ENCODE measurements at places on chromosomes 12 and 14.

- no peak for DNase-seq
Measured at GRCh38 chr14:67580336-67581171, 19.5 kb downstream of the PIGH start.

DNA sequence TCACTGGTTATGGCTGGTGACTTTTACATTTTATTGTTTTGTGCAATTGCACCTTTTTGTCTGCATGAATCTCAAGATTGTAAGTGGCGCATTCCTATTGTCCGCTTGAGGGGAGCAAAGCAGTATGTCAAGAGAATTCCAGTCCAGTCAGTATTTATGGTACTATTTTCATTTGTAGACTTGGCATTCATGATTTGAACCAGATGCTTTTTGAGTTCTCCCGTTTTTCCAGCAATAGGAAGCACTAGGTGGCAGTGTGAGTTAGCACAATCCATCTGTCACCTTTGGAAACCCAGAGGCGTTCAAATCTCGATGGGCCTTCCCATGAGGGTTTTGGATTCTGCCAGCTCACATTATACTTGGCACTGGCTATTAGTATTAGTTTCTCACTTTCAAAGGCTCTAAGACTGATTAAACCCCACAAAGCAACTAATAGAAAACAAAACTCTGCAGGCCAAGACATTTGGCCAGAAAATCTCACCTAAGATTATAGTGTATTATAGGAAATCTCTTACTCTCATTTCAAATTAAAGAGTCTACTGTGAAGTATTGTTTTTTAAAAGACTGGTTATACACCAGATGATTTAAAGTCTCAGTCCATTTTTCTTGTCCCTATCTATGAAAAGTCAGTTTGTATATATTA, 2.2 kb downstream of the DACT1 start:
- DNase-seq: no peak

DNA sequence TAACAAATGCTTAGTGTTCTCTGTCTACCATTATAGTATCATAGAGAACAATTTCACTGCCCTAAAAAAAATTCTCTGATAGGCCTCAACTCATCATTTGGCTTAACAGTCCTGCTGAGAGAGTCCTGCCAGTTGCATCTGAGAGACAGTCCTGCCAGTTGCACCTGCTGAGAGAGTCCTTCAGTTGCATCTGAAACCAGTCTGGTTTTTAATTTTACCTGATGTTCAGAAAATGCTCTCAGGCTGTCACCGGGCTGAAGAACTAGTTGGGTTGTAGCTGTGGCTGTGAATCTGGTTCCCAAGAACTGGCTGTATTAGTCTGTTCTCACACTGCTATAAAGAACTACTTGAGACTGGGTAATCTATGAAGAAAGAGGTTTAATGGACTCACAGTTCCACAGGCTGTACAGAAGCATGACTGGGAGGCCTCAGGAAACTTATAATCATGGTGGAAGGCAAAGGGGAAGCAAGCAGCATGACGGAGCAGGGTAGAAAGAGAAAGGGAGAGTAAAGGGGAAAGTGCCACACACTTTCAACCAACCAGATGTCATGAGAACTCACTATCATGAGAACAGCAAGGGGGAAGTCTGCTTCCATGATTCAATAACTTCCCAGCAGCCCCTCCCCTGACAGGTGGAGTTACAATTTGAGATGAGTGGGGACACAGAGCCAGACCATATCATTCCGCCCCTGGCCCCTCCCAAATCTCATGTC, 51.6 kb downstream of the PRKCH start:
- DNase-seq: no peak

DNA sequence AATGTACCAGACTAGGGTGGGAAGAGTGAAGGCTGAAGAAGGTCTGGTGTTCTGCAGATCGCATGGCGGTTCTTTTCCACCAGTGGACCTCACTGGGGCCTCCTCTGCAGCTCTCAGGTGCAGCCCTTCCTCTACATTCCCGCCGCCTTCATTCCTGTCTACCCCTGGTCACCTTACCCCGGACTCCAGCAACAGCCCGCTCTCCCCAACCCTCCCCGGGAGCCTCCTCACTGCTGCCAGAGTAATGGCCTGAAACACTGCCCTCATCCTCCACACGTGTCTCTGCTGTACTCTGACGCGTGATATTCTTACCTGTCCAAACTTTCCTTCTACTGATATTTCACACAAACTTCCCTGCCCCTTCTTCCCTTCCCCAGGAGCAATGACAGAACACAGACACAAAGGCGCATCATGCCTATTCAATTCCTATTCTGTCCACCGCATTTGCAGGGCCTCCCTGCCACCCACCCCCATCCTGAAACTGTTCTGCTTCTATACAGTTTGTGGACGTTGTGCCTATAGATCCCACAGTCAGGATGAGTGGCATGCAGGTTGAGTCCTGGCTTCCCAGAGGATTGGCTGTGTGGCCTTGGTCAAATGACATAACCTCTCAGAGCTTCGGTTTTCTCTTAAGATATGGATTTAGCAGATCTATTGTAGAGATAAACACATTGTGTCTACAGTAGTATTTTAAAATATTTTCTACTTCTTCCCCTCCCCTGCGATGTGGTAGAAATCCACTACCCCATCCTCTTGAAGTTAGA, 1.7 kb upstream of the NUAK1 start:
- DNase-seq: no peak

DNA sequence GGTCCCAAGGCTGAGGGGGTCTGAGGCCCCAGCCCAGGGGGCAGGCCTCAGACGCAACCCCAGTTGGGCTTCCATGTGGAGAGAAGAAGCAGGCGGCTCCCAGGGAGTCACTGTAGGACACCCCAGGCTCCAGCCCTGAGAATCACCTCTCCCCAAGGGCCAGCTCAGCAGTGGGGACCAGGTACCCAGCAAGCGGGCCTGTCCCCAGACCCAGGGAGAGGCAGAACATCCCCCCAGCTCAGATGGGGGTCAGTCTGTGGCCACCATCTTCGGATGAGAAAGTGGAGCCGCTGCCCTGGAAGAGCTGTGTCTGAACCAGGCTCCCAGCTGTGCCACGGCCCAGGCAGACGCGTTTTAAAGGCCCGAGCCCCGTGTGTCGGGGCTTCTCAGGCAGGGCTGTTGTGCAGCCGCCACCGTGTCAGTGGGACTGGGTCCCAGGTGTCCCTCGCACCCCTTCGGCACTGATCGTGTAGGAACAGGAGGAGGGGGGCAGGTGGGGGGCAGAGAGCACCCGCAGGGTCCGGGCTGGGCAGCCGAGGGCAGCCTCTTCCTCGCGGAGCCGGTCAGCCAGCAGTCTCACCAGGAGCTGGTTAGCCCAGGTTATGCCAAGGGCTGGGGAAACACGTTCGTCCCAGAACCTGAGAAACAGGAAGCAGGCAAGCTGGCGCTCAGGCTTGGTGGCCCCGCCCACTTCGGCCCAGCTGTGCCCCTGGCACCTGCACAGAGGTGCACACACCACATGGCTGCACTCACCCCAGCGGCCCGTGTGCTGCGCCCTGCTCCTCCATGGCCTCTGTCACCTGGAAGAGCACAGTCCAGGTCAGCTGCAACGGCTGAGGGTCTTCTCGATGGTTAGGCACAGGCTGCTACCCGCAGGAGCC, 16.6 kb downstream of the XRCC3 start:
- DNase-seq: no peak

- no peak for DNase-seq
Measured at GRCh38 chr14:33732175-33732574, 218.7 kb downstream of the EGLN3 start.

DNA sequence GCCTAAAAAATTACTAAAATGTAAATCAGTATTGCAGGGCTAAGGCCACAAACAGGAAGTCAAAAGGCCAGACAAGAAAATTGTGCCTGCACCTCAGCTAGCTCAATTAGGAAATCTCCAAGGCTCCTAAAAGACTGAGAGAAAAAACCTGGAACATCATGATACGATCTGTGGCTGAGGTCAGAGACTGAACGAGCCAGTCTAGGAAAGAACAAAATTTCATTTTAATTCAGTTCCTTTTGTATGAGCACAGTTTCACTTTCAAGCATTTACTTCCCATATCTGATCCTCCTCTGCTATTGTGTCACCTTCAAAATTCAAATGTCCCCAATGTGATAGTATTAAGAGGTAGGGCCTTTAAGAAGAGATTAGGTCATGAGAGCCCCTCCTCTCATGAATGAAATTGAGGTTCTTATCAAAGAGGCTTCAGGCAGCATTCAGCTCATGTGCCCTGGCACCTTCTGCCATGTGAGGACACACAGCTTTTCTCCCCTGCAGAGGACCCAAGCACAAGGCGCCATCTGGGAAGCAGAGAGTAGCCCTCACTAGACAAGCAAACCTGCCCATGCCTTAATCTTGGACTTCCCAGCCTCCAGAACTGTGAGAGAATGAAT, 14.8 kb downstream of the PRKAB1 start:
- DNase-seq: no peak

DNA sequence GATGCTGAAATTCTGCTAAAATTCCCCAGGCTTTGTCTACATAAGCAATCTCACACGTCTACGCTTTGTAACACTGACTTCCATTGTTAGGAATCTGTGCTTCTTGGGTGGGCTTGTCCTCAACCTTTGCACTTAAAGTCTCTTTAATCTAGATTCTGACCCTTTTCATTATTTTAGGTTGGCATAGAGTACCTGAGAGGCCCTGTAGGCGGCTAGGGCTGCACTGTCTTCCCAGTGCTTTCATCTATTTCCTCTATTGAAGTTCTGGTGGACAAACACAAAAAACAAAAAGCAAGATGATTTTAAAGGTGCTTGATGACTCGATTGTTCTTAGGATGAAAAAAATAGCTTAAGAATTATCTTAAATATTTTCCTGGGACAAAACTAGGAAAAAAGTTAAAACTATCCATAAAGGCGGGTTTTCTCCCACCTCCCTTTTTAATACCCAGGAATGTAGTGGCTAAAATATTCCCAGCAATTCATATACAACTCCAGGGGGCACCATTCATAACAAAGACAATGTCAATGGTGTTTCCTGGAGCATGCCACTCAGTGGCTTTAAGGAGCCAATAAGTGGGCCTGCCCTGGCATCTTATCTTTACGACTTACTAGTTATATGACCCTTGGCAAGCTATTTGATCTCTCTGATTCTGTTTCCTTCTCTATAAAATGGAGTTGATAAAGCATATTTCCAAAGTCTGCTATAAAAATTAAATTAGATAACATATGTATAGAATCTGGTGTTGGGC, 197.5 kb downstream of the STXBP6 start:
- no peak for DNase-seq

- DNase-seq: no peak
Measured at GRCh38 chr14:60645126-60645741, 4.0 kb downstream of the SIX1 start.

DNA sequence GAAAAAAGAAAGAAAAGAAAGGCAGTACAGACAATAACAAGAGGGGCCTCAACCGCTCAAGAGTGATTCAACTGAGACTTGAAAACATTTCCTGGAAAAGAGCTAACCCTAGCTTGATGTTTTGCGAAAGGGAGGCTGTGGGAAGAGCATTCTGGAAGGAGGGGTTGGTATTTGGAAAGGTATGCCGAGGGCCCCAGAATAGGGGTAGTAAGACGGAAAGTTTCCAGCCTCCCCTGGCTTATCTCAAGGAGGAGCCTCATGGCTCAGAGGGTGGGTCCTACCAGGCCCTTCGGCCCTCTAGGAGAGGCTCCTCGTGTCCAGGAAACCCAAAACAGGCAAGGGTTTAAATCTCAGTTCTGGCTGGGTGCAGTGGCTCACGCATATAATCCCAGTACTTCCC, 8.4 kb downstream of the RNU4-2 start:
- no peak for DNase-seq

DNA sequence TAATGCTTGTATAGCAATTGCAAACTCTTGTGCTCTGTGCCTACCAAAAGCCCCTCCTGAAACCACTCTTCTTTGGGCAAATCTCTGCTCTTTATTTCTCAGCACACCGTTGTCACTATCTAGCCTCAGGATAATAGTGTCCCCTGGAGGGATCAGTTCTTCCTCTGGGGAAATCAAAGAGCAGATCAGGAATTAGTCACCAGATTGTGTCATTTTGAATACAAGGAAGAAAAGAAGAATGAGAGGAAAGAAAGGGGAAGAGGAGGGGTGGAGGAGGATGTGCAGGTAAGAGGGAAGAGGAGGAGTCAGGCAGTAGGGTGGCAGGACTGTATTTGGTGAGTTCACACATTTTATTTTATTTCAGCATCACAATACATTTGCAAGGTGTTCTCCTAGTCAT, 256.4 kb downstream of the GRIN2B start:
- no peak for DNase-seq

DNA sequence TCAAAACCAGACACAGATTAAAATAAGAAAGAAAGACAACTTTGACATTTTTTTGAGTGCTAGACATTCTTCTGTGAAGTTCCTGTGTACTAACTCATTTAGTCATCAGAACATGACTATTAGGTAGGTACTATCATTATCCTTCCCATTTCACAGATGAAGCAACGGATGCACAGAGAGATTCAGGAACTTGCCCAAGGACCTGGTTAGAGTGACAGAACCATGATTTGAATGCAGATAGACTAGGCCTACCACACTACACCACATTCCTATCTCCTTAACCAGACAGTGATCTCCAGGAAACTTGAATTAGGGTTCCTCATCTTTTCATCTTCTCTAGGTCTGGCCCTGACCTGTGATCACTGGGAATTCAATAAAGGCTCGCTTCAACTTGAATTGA, 54.4 kb upstream of the MED13L start:
- no peak for DNase-seq

GRCh38 chr14:61215222-61216020, 65.7 kb downstream of the TMEM30B start:
- DNase-seq: no peak

- no peak for DNase-seq
Measured at GRCh38 chr12:59077575-59078426, 157.5 kb upstream of the LRIG3 start.

- DNase-seq: no peak
Measured at GRCh38 chr12:124684971-124685688, 117.7 kb upstream of the NCOR2 start.

DNA sequence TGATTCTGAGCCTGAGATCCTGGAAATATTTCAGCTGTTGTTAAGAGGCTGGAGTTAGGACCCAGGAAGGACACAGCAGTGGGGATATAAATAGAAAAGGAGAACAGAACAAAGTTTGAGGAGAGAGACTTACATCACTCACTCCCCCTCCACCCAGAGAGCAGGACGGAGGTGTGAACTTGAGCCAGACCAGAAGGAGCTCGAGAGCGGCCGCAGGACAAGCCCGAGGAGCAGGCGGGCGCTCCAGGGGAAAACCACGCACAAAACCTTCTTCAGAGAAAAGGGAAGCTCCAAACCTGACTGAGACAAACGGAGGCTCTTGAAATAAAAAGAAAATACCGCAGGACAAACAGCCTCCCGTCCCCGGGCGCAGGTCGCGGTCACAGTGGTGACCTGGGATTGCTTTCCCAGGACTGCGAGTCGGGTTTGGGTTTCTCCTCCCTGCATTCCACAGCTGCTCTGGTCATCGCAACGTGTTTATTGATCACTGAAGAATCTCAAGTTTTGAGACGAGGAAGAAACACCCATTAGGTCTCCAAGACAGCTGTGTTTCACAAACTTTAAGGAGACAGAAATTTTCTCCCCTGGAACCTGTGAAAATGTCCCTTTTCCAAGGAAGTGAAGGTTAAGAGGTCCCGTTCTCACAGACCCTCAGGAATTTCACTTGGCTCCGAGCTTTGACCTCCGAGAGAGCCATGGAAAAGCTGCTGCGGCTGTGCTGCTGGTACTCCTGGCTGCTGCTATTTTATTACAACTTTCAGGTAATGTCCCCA, at the start of gene ADGRD1:
ADGRD1 (plus strand) TSS at position 137 of the 773 bp plus-strand sequence; CDS start at position 696, 559 bp downstream.
- no peak for DNase-seq

Measured in progenitor cell of endocrine pancreas (in vitro differentiated cells).